ENCODE measurements at places on chromosomes 3 and 15.

DNA sequence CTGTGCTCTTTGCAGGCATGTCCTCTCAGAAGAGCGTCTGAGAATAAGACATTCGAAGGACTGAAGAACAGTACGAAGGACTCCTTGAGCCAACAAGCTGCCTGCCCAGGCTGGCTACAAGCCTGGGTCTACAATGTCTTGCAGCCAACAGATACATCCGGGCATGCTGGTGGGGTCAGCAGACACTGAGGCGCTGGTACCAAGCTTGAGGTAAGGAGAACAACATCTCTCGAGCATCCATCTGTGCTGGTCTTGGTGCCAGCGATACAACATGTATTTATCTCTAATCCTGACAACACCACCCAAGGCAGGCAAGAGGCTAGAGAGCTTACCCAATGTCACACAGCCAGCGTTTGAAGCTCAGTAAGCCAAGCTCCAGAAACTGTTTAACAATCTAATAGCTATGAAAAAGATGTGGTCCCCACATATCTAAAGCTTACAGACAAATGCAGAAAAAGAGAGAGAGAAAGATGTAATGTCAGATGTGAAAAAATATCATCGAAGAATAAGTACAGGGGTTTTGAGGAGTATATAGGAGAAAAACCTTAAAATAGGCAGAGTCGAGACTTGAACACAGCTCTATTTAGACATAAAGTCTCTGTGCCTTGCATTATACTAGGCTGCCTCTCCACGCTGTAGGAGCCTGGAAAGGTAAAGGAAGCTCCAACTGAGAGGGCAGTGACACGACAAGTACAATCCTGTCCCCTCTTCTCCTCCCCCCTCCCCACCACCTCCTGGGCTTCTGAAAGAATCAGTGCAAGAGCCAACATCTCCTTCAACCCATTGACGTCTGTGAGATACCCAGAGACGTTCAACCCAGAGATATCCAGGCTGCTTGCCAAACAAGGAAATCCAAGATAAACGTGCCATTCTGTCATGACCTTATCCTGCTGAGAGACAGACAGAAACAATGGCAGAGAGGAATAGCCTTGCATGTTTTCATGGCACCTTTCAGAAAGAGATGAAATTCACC, 39.4 kb downstream of the WWTR1 start:
- no peak for DNase-seq

DNA sequence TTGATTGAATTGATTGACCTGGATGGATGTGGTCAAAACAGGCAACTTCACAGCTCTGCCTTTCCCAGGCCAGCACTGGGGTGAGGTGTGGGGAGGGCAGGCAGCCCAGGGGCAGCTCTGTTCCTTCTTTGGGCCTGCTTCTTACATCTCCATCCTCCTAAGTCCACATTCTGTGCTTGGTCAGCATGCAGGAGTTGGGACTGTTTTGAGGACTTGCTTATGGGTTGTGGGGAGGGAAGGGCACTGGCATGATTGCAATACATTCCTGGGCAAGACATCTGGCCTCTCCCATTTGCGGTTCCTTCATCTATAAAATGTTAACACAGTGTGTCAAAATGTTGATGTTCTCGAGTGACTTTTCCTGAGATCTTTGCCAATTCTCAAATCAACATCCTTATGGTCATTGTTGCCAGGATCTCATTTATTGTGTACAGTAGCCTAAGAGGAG, 84.1 kb downstream of the ST6GAL1 start:
- DNase-seq: no peak

- DNase-seq: no peak
These were observed 203.3 kb downstream of the RORA start for GRCh38 chr15:61025781-61026180.

- peak; percentile 92 for DNase-seq
These were observed 1.4 kb upstream of the ROBO2 start for GRCh38 chr3:77038468-77038929.

- DNase-seq: no peak
These were observed 44.8 kb downstream of the CEMIP start for GRCh38 chr15:80823995-80824394.

GRCh38 chr3:355622-356021, 159.1 kb downstream of the CHL1 start:
- DNase-seq: no peak

DNA sequence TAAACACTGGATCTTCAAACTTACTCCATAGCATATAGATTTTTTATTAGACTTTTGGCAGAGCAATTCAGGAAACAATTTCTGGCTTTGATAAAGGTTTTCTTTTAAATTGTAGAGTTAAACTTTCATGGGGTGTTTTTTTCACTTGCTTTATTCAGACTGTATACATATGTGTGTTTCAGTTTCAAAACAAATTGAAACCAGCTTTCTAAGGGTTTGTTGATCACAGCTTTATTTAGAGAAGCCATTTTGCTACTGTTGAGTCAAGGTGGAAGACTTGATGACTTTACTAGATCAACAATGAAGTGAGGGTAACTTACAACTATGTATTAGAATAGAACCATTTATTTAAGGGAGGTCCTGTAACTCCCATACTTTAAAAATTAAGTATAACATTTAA, 6.2 kb downstream of the UBE2E1 start:
- DNase-seq: no peak

DNA sequence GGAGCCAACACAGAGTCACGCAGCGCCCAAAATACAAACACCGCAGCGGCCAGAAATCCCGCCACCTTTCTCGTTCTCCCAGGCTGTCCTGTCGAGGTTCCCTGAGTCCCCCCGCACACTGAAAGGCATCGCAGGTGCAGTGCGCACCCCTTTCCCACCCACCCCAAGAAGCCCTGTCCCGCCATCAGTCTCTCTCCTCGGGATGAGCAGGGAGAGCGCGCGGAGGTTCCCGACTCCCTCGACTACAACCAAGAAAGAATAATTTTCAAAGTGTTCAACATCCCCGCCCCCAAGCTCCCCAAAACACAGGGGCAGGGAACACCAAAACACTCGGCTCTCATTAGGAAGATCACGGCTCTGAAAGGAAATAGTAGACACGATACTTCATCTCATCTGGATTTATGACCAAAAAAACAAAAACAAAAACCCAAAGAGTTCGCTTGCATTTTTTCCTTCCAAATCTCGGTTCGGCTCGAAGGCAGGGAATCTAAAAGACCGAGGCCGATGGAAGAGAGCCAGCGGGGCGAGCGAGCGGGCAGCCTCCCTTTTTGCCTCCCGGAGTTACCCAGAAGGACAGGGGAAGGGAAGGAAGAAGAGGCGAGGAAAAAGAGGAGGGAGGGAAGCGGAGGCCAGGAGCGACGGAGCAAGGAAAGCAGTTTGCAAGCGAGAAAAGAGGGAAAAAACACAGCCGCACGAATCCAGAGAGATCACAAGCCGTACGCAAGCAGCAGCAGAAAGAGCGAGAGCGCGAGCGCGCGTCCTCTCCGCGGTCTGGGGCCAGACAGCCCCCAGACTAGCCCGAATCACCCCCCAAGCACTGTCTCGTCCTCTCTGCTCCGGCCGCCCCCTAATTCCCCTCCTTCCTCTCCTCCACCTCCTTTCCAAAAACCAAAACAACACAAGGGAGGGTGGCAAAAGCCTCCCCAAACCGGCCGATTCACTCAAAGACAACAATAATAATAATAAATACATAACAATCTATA, 808 bp downstream of the BCL6 start:
- no peak for DNase-seq

DNA sequence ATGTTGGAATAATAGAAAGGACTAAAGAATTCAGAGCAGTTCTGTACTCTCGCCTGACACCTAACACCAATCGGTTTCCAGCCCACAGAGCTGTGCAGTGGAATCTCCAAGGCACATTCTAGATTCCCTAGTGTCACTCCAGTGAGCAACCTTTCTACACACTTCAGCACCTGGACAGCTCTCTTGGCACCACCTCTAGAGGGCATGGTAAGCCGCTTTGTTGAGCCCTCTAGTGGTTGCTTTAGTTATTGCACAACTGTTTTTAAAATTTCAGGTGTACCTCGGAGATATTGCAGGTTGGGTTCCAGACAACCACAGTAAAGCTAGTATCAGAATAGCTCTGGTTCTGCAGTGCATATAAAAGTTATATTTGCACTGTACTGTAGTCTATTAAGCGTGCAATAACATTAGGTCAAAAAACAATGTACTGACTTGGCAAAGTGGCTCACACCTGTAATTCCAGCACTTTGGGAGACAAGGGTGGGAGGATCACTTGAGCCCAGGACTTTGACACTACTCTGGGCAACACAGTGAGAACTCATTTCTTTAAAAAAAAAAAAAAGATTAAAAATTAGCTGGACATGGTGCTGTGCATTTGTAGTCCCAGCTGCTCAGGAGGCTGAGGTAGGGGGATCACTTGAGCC, 26.5 kb upstream of the ERC2 start:
- peak; percentile 82 for DNase-seq

DNA sequence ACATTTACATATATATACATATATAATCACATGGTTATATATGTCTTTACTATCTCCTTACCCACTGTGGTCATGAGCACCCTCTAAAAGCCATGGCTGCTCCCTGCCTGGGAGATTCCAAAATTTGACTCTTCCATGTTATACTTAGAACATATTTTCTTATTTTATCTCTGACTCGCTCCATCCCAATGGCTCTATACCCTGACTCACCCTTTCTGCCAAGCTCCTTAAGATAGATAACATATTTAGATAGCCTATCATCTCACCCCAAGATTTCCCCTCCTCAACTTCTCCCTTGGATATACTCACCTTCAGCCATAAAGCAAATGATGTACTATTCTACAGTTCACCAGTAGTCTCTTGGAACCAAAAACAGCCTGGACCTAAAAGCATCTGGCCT, 65.1 kb downstream of the CD200R1L start:
- no peak for DNase-seq

DNA sequence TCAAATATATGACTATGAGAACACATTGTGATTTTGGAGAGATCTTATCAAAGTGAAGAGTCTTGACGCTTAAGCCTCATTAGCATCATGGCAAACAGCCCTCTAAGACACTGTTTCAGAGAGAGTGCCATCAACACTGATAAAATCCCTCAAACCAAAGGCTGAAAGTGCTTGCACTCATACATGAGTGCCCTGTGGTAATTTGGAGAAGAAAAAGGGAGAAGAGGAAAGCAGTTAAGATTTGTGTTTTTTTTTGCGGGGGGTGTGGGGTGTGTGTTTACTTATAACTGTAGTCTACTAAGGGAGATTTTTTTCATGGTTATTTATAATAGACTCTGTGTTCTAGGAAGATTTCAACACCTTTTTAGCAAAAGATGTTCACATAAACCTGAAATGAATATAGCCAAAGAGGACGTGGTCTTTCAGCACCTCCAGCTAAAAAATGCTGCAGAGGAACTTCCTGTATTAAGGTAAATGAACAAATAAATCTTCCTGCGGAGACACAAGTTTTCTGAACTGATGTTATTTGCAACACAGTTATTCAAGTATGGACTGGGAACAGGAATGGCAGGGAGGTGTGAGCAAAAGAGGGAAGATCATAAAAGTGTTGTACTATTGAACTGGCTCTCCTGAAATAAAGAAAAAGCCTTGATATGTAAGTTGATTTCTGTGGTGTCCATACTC, 81.9 kb upstream of the TGFBR2 start:
- DNase-seq: no peak

DNA sequence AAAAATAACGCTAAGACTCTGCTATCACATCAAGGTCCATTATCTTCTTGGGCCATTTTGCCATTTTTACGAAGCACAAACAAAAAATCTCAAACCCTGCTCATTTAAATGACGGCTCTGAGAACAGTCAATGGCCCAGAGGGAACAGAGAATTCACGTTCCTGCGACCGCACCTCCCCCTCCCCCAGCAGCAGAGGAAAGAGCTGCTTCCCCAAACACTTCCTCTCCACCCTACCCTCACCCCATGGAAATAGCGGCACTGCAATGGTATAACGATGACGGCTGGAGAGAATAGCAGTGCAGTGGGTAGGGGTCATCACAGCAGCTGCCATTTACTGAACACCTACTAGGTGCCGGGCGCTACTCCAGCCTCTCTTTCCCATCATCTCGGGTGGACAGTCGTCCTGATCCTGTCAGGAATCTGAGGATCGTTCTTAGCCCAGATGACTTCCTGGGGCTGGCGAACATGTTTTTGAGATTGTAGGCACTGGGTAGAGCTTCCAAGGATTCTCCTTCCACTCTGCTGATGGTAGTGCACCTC, 113.3 kb downstream of the IQSEC1 start:
- DNase-seq: no peak

DNA sequence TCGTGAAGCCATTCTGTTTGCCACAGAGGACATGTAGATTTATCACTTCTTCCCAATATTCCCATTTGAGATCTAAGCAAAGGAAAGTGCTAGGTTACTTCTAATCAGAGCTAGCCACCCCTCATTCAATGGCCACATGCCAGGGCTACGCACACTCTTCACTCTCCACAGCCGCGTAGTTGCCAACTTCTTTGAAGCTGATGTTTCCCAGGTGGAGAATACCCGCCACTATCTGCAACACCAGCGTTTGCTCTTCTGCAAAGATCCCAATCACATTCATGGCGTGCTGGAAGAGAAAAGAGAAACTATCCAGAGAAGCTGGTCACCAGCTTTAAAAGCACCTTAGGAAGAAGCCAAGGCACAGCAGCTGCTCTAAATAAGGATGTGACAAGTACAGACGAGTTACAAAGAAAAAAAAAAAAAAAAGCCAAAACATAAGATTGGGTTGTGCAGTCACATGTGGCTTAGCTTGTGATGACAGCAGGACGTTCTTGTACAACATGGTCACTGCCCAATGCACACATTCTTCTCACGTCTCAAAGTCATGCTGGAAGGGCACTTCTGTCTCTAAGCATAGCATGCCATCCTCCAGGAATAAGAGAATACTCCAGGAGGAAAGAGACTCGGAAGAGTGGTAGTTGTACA, 16.4 kb downstream of the LDHAL6B start:
- no peak for DNase-seq

DNA sequence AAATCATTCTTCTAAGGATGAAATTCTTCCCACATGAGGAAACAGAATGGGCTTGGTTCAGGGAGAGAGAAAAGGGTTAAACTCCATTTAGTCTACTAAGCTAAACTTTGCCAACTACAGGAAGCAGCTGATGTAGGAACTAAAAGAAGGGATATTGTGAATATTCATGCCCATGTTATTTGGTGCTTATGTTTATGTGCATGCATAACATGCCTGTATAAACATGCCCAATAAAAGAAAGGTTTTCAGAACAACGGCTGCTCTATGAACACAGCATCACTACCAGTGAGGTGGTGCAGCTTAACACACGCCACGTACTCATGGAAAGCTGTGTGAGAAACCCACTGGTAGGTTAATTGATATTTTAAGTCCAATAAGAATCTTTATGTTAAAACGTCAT, 59.4 kb upstream of the VGLL4 start:
- no peak for DNase-seq

DNA sequence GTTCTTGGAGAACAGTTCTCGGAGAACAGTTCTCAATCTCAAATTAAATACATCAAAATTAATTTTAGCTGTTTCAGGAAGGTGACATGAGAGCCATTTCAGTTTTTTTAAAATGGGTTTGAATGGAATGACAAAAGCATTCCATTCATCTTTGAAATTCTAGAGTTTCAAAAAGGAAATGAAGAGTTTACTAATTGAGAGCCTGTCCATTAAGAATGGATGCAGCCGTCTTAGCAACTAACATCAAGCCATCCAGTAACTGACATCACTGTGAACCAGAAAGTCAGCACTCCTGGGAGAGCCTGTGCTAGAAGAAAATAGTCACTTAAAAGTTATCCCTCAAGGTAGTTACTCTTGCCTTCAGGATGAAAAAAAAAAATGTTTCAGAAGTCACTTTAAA, 47.0 kb upstream of the FSTL1 start:
- no peak for DNase-seq

- DNase-seq: no peak
These were observed 43.9 kb downstream of the SH3BP5 start for GRCh38 chr3:15288331-15289035.

GRCh38 chr15:60389261-60390077, 8.3 kb downstream of the ANXA2 start:
- DNase-seq: no peak

- no peak for DNase-seq
These were observed 7.4 kb upstream of the SEMA3B start for GRCh38 chr3:50261505-50261904.
